ENCODE measurements at places on chromosomes 11 and 22.

DNA sequence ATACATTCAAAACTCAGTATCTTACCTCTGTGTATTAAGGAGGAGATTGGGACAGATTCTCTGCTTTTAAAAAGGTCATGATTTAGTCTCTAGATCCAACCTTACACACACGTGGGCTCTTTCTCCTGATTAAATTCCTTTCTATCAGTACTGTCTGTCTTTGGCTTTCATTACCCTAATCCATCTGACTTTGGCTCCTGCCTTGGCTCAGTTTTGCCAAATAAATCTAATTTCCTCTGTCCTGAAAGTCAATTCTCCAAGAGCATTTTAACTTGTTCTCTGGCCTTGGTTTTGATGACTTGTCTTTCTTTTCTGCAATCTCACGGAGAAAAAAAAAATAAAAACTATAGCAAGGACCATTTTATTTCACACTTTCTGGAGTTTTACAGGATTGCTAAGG lies 176.6 kb upstream of the PDGFD start:
- DNase-seq, result no peak

DNA sequence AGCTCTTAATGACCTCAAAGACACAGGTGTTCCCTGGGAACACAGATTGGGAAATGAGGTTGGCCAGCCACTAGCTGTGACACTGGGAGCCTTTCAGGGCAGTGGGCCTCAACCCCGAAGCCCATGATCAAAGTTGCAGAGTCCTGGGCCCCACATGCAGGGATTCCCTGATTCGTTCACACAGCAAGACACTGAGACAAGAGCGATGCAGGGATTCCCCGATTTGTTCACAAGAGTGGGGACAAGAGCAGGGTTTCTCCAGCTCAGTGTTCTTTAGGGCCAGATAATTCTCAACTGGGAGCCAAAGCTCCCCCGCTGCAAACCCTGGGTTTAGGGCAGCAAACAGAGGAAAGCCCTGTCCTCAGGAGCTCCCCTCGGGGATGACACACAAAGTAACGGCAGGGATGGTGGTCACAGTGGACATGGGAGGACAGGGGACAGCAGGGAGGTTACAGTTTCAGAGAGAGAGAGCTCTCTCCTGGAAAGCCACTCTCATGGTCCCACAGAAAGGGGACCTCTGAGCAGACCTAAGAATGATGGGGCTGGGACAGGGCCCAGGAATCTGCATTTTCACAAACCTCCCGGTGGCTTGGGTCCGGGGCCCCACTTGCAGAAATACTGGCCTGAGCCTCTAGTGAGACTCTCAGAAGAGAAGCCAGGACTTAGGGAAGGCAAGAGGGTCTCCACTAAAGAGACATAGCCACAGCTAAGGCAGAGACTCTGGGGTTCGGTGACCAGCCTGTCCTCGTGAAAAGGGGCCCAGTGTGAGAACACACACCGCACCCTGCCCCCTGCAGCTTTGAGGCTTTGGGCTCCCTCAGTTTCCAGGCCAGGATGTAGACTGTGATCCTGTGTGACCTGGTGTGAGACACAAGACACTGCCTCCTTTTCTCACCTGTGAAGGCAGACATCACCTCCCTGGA lies 7.4 kb upstream of the GNAZ start:
- DNase-seq, result no peak

GRCh38 chr22:36700711-36701670 lies 2.6 kb downstream of the CACNG2 start:
- no peak for DNase-seq

GRCh38 chr11:123428116-123428715 lies 1.9 kb upstream of the GRAMD1B start:
- DNase-seq, result no peak

DNA sequence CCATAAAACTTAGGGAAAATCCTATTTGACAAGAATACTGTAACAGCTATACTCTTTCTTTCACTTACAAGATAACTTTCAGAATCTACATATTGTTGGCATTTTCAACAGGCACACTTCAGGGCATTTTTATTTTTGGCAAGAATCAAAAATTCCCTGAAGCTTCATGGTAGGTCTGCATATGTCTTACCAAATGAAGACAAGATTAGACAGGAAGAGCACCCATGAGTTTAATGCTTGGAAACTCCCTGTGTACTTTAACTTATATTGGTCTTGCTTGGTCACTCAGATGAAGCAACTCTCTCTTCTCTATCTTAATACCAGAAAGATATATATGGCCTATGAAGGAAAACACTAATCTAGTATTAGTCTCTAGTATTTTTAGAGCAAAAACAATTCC lies 137.7 kb downstream of the ATG16L2 start:
- DNase-seq, result no peak

DNA sequence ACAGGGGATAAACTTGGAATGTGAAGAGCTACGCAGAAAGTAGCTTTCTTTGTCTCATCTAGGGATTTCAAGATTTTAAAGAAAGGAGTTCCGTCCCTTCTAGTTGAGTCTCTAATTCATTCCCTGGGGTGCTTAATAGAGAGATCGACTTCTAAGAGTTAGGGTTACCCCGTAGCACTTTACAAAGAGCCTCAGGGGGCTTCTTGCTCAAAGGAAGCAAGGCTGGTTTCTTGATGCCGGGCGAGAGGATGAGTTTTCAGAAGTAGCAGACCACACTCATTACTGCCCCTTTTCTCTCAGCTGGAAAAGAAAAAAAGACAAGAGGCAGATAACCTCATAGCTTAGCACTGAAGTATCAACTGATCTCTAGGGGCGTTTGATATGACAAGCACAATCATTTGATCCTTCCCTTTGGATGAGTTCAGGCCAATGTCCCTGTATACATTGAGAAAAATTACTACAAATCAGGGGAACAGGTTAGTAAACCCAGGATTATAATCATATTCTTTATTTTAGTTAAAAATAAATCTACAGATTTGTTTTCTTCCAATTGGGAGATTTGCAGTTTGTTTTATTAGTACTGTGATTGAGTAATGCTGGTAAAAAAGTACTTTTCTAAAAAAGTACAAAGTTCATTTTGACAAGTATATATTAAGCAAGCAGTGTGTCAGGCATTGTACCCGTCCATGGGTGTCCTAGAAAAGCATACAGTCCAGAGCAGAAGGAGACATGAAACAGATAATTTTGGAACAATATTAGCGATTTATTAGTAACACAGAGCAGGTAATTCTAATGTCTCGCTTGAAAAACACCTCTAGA lies 18.7 kb downstream of the ELMOD1 start:
- no peak for DNase-seq

DNA sequence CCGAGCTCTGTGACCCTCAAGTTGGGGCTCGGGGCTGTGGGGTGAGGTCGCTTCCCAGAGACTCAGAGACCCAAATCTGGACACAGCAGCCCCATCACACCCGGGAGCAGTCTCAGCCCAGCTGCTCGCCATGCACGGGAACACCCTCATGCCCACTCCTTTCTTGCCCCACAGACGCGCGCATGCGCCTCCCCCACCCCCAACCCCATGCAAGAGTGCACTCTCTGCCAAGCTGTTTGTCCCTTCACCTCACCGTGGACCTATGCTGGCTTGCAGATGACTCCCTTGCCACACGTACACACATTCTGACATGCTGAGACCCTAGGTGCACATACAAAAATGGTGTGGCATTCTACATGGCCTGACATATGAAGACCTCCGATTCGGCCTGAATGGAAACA lies 478 bp upstream of the CD248 start:
- DNase-seq, result no peak

DNA sequence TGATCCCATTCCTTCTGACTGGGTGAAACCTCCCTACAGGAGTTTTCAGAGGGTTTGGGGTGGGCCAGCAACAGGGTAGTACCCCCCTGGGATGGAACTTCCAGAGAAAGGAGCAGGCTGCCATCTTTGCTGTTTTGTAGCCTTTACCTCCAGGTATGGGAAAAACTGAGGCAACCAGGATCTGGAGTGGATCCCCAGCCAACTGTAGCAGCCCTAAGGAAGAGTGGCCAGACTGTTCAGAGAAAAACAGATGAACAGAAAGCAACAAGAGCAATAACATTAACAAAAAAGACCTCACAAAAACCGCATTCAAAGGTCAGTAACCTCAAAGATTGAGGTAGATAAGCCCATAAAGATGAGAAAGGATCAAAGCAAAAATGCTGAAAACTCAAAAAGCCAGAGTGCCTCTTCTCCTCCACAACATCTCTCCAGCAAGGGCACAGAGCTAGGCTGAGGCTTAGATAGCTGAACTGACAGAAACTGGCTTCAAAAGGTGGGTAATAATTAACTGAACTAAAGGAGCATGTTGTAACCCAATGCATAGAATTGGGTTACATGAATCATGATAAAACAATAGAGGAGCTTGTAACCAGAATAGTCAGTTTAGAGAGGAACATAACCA lies 1288.6 kb upstream of the CNTN5 start:
- DNase-seq, result no peak

DNA sequence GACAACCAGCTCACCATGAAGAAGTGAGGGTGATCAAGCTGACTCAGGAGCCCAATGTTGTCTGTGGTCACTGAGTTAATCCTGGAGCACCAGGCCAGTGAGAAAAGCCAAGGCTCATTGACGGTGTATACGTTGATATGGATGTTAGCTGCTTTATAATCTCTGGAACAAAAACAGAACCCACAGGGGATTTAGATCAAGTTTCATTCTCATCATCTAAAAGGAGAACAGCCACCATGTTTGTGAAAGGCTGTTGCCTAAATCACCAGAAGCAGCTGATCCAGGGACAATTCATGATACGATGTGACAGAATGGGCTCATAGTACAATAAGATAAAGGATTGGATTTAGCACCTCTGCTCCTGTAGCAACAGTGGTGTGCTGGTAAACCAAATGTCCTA lies 68.5 kb downstream of the GDPD4 start:
- DNase-seq, result no peak

- no peak for DNase-seq
Observed at GRCh38 chr22:31876156-31876920, 68.0 kb upstream of the YWHAH start.

DNA sequence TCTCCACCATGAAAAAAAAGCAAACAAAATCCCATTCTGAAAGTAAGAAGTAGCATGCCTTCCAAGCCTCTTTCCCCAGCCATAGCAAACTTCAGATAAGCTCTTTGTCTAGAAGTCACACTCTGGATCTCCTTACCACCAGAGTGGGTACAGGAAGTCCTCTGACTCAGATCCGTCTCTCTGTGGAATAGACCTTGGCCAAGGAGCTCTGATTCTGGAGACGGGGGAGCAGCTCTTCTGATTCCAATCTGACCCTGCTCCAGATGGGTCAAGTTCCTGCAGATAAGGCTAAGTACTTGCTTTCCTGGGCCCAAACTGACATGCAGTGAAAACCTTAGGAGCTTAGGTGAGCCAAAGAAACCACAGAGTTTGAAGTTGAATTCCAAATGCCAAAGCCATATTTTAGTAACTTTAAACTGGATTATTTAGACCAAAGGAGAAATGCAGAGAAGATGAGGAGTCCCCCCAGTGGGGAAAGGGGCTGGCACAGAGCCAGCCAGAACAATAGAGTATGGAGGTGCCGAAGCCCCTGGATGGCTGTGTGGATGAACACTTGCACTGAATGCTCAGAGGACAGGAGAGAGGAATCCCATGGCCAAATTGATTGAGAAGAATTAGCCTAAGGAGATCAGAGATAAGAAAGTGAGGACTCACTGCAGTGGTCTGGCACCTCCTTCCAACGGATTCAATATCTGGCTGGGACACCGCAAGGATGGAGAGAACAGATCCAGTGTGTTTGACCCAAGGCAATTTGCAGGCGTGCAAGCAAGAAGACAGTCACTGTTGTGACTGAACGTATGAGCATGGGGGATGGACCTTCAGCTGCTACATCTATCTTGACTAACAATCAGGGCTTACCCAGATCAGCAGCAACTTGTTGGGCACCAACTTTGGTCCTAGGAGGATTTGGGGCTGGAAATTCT lies 54.9 kb downstream of the ENDOD1 start:
- no peak for DNase-seq

DNA sequence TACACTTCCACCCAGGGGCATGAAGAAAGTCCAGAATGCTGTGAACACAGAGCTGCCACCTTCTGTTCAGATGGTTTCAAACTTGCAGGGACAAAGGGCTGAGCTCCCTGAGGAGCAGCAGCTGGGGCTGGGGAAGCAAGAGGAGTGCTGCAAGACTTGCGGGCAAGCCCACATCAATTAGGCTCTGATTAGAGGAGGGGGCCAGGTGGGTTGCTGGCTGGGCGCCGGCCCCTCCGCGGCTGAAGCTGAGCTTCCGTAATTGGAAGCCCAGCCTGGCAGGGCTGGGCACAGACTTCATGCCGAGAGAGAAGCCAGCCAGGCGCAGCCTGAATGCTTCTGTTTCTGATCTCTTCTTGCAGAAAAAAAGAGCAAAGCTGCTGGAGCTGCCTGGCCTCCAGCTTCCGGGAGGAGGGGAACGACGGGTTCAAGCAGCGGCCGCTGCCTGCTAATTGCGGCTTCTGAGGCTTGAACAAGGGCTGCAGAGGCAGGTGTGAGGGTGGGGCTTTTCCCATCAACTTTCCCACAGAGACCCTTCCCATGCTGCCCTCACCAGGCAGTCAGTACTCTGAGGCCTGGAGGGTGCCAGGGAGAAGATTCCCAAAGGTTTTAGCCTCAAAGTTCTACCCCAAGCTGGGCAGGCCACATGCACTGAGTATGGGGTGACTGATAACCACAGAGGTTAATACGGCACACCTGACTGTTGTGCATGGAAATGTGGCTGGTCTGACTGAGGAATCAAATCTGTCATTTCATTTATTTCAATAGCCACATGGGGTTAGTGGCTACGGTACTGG lies 91.1 kb upstream of the LMO1 start:
- no peak for DNase-seq

DNA sequence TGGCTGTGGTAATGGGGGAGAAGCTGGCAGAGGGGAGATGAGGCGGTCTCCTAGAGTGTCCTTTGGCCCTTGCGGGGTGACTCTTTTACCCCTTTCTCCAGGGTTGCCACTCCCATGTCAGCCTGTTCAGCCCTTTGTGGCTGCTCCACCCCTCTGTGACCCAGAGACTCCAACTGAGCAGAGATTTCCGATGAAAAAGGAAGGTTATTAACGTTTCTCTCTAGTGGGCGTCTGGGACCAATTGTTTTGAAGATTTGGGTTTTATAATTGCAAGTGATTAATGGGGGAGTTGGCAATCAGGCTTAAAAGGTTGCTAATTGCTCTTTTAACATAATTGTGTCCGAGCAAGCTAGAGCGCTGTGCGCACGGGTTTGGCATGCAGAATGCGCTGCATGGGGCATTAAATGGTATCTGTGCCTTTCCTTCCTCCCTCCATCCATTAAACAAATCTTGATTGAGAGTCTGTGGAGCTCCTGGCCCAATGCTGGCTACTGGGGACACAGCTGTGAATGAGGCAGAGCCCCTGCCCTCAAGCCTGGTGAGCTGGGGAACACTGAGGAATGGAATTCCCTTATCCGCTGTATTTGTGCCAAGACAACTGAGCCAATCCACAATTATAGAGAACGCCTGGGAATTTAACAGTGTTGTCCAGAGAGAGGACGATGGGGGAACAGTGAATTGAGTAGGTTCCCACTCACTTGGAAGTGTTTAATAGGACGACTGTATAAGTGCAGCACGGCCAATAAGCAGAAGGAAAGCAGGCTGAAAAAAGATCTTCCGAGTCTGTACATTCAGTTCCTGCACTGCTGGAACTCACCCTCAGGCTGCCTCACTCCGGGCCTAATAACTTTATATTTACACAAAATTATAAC lies 295.9 kb downstream of the MIAT start:
- no peak for DNase-seq

- DNase-seq, result no peak
Observed at GRCh38 chr11:13042873-13043342, 33.8 kb downstream of the RASSF10 start.

GRCh38 chr11:21603886-21604285 lies 589.0 kb upstream of the ANO5 start:
- no peak for DNase-seq

- DNase-seq, result no peak
Observed at GRCh38 chr11:118223992-118224391, 819 bp downstream of the JAML start.

- peak; percentile 76 for DNase-seq
Observed at GRCh38 chr22:49925525-49926128, 7.2 kb downstream of the CRELD2 start.

Data from effector memory CD4-positive, alpha-beta T cell (primary cell).